SJCRH30 (cell line): ENCODE measurements at places on chromosomes 7 and 10. TPM values are rescaled to one million over a fixed set of nuclear protein-coding genes. Genes with fewer than 3 reads are reported as not detected.

H2BK1 gene
- not detected in 2 replicates for total RNA-seq

GRCh38 chr7:123747620-123748141 is 1.1 kb downstream of the WASL start:
- peak; percentile 72 for DNase-seq
- peak overlapping the region; percentile 82; the same call in 1 of the 2 replicates for H3K27ac ChIP-seq
- no peaks in the 10 kb centered on the region for H3K36me3 ChIP-seq
- no peaks in the 10 kb centered on the region for H3K27me3 ChIP-seq
- peaks cover 12% of the 10 kb centered on the region; the same call in 1 of the 2 replicates for H3K4me1 ChIP-seq

GRCh38 chr10:78402591-78402990 is 368.9 kb downstream of the RPS24 start:
- no peaks in the 10 kb centered on the region for H3K27me3 ChIP-seq
- H3K36me3 ChIP-seq = no peaks in the 10 kb centered on the region
- no peaks in the 10 kb centered on the region for H3K4me1 ChIP-seq
- no peak overlapping the region for H3K27ac ChIP-seq
- no peak overlapping the region for H3K4me3 ChIP-seq

CHCHD1 gene
- 78.2 and 79.1 TPM in 2 replicates for total RNA-seq

PRLHR gene
- total RNA-seq = not detected in 2 replicates

DNA sequence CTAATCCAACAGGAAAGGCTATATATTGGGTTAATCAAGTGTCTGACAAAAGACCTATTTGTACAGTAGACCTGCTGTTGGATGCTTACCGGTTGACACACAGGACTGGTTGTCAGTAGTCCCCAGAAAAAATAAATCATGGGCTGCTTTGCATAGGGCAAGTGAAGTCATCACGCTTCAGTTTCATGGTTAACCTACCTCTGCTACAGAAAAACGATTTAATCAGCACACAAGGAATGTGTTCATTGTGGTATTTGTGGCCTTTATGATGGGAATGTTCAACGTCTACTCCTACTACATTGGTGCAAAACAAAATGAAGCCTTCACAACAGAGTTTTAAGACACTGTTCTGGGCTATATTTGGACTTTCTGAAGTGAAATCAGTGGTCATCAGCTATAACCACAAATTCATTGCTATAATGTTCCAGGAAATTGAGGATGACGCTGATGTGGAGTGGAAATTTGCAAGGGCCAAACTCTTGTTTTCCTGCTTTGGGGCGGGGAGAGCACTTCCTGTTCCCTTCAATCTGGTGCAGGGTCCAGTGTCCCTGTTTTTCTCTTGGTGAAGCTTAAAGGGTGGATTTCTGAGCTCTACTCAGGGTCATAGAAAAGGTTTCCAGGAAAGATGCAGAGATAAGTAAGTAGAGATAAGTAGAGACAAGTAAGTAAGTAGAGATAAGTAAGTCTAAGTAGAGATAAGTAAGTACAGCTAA is 39.3 kb upstream of the GGCT start:
- H3K36me3 ChIP-seq = no peaks in the 10 kb centered on the region
- no peak overlapping the region for H3K27ac ChIP-seq
- no peak for DNase-seq
- no peaks in the 10 kb centered on the region for H3K27me3 ChIP-seq

DNA sequence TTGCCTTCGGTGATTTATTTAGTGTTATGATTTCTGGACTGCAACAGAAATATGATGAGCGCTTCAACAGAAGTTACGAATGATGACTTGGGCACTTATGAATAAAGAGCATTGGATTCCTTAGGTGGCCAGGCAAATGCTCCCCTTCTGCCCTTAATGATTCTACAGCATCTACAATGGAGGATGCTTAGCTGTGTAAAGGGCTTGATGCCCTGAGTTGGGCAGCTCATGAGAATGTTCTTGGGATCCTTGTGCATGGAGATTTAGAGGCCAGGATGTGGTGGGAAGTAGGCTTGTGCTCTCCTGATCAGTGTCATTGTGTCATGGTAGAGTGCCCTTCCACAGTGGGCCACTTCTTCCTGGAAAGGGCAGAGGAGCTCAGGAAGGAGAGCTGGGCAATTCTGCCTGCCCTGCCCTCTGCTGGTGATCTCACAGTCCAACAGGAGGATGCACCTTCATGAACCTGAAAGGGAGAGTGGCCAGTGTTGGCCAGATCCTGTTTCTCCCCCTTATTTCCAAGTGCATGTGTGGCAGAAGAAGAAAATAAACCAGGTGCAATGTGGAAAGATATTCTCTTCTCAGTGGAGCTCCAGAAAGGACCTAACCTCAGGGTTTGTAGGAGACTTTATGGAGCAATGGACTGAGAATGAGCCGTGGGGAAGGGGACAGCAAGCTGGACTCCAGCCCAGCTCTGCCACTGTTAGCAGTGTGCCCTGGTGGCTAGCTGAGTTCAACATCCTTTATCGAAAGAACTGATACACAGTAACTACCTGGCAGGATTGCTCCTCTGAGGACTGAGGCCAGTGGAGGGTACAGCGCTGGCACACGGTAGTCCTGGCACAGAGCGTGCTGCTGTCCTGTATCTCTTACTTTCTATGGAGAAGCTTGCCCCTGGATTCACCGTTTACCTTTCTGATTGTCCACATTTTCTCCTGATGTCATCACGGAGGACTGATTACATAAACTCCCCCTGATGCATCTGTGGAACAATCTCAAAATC is 182.9 kb downstream of the BMPER start:
- H3K4me3 ChIP-seq = no peak overlapping the region
- peak; percentile 40 for DNase-seq
- no peaks in the 10 kb centered on the region for H3K4me1 ChIP-seq
- H3K27me3 ChIP-seq = no peaks in the 10 kb centered on the region

- no peak overlapping the region for H3K4me3 ChIP-seq
- H3K27me3 ChIP-seq = no peaks in the 10 kb centered on the region
- no peak overlapping the region for H3K27ac ChIP-seq
- H3K4me1 ChIP-seq = peaks cover 8% of the 10 kb centered on the region; the same call in 1 of the 2 replicates
These were observed 5.0 kb downstream of the ABCB8 start for GRCh38 chr7:151032936-151033863.

GRCh38 chr7:25025218-25025671 is 45.3 kb upstream of the OSBPL3 start:
- no peaks in the 10 kb centered on the region for H3K36me3 ChIP-seq
- H3K27ac ChIP-seq = no peak overlapping the region
- no peaks in the 10 kb centered on the region for H3K27me3 ChIP-seq
- H3K4me3 ChIP-seq = no peak overlapping the region
- peak; percentile 11 for DNase-seq
- H3K4me1 ChIP-seq = peaks cover 14% of the 10 kb centered on the region

- no peak overlapping the region for H3K4me3 ChIP-seq
- H3K4me1 ChIP-seq = no peaks in the 10 kb centered on the region
- H3K27ac ChIP-seq = no peak overlapping the region
- no peaks in the 10 kb centered on the region for H3K36me3 ChIP-seq
These were observed 211.6 kb upstream of the AGK start for GRCh38 chr7:141339603-141340002.

GRCh38 chr10:111277661-111278060 is 200.8 kb downstream of the ADRA2A start:
- no peaks in the 10 kb centered on the region for H3K36me3 ChIP-seq
- no peak for DNase-seq
- H3K4me3 ChIP-seq = no peak overlapping the region
- H3K27me3 ChIP-seq = no peaks in the 10 kb centered on the region
- no peak overlapping the region for H3K27ac ChIP-seq

GRCh38 chr10:71011141-71011540 is 122.8 kb upstream of the PCBD1 start:
- H3K27ac ChIP-seq = no peak overlapping the region
- H3K4me1 ChIP-seq = no peaks in the 10 kb centered on the region
- H3K4me3 ChIP-seq = no peak overlapping the region

JAKMIP3 gene
- not detected in 2 replicates for total RNA-seq

EVX1 gene
- total RNA-seq = not detected in 2 replicates

DNA sequence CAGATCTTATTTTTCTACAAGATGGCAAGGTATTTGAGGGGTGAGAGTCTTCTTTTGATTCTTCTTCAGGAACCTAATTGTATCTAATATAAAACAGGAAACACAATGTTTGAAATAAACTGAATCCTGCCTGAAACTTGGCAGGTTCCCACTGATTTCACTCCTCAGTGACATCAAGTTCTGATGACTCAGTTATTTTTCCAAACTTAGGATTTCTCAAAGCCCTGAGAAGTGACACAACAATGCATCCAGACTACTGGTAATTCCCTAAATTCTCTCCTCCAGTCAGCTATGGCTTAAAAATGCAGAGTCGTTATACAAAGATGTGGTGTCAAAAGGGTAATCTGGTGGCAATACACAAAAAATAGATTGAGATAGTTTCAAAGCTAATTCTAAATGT is 80.9 kb downstream of the ABLIM1 start:
- H3K27ac ChIP-seq = no peak overlapping the region
- H3K4me3 ChIP-seq = no peak overlapping the region
- H3K4me1 ChIP-seq = peaks cover 8% of the 10 kb centered on the region
- H3K36me3 ChIP-seq = peaks cover 2% of the 10 kb centered on the region; the same call in 1 of the 2 replicates
- DNase-seq = no peak
- H3K27me3 ChIP-seq = no peaks in the 10 kb centered on the region

DNA sequence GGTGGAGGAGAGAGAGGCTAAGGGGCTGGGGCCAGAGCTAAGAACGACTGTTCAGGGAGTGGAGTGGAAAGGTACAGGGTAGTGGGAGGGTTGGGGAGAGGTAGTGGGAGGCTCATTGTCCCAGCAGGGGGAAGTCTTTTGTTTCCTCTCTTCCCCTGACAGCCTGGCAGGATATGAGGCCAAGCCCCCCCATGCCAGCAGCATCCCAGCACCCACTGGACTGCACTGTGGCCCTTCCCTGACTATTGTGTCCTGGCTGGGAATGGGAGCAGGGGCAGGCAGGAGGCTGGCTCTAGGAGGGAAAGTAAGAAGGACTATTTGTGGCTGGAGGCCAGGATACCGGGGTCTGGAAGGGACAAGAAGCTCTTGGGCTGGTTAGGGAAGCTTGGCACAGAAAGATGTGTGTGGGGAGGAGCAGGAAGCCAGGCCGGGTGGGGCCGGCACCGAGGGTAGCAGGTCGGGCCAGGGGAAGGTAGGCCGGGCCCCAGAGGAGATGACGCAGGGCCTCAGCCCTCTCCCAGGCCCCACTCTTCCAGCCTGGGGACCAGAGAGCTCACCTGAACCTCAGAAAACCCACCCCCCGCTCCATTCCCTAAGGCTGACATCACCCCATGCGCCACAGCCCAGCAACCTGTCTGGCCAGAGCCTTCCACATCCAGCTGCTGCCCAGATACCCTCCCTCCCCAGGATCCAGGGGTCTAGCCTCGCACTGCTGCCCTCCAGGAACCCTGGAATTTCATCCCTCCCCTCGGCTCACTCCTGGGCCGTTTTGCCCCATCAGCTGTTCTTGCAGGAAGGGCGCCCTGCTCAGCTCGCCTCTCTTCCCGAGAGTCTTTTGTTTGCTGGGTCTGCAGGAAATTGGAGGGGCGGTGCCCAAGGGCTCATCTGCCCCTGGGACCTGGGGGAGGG is 8.8 kb upstream of the EPHB4 start:
- peak overlapping the region; percentile 21; the same call in 1 of the 2 replicates for H3K27ac ChIP-seq
- H3K4me1 ChIP-seq = peaks cover 7% of the 10 kb centered on the region
- DNase-seq = peak; percentile 79
- H3K4me3 ChIP-seq = peak overlapping the region; percentile 34
- no peaks in the 10 kb centered on the region for H3K36me3 ChIP-seq
- H3K27me3 ChIP-seq = no peaks in the 10 kb centered on the region; the same call in 1 of the 2 replicates

DNA sequence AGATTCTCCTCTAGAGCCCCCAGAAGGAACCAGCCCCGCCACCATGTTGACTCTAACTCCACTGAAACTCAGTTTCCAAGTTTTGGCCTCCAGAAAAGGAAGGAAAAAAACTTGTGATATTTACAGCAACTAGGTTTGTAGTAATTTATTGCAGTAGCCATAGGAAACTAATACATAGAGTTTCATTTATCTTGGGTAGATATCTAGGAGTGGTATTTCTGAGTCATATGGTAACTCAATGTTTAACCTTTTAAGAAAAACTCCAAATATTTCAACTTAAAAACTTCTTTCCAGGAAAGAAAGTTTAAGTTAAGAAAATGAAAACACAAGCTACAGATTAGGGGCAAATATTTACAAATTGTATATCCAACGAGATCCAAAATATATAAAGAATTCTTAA is 576.7 kb downstream of the KCNMA1 start:
- no peak overlapping the region for H3K4me3 ChIP-seq
- DNase-seq = no peak
- no peak overlapping the region for H3K27ac ChIP-seq
- H3K36me3 ChIP-seq = no peaks in the 10 kb centered on the region
- H3K27me3 ChIP-seq = no peaks in the 10 kb centered on the region
- H3K4me1 ChIP-seq = no peaks in the 10 kb centered on the region

UNC5B gene
- 3.4 and 3.6 TPM in 2 replicates for total RNA-seq

DPYSL4 gene
- not detected in 2 replicates for total RNA-seq

GRCh38 chr10:6601246-6601805 is 21.2 kb upstream of the PRKCQ start:
- H3K4me1 ChIP-seq = 0 out of 2 replicates have a peak, but pooled peaks cover 2% of the 10 kb centered on the region
- H3K4me3 ChIP-seq = no peak overlapping the region
- H3K27me3 ChIP-seq = no peaks in the 10 kb centered on the region
- no peak overlapping the region for H3K27ac ChIP-seq

GRCh38 chr10:78279756-78280155 is 246.1 kb downstream of the RPS24 start:
- no peak overlapping the region for H3K4me3 ChIP-seq
- no peaks in the 10 kb centered on the region for H3K36me3 ChIP-seq
- no peak for DNase-seq
- no peaks in the 10 kb centered on the region for H3K27me3 ChIP-seq
- H3K4me1 ChIP-seq = no peaks in the 10 kb centered on the region

- H3K36me3 ChIP-seq = no peaks in the 10 kb centered on the region; the same call in 1 of the 2 replicates
- H3K27ac ChIP-seq = no peak overlapping the region
- no peaks in the 10 kb centered on the region for H3K4me1 ChIP-seq
- no peaks in the 10 kb centered on the region for H3K27me3 ChIP-seq
- no peak for DNase-seq
These were observed 45.0 kb downstream of the SEMA3A start for GRCh38 chr7:84149573-84149972.

GRCh38 chr7:141943846-141944245 is 2.9 kb downstream of the CLEC5A start:
- H3K4me3 ChIP-seq = no peak overlapping the region
- DNase-seq = no peak
- no peaks in the 10 kb centered on the region for H3K27me3 ChIP-seq
- no peak overlapping the region for H3K27ac ChIP-seq
- no peaks in the 10 kb centered on the region for H3K4me1 ChIP-seq

DNA sequence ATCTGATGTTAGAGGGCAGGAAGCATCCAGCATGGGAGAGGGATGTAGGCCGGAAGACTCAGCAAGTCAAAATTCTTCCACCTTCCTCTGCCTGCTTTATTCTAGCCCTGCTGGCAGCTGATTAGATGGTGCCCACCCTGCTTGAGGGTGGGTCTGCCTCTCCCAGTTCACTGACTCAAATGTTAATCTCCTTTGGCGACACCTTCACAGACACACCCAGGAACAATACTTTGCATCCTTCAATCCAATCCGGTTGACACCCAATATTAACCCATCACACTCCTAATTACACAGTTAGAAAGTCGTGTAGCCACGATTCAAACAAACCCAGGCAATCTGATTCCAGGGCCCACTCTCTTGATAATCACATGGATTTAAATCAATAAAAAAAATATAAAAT is 433.9 kb upstream of the LRGUK start:
- no peaks in the 10 kb centered on the region for H3K27me3 ChIP-seq
- H3K4me3 ChIP-seq = no peak overlapping the region
- no peak for DNase-seq
- no peaks in the 10 kb centered on the region for H3K36me3 ChIP-seq

ZNF775 gene
- 8.1 and 9.5 TPM in 2 replicates for total RNA-seq
